ENCODE measurements at places on chromosomes 1 and 21.

DNA sequence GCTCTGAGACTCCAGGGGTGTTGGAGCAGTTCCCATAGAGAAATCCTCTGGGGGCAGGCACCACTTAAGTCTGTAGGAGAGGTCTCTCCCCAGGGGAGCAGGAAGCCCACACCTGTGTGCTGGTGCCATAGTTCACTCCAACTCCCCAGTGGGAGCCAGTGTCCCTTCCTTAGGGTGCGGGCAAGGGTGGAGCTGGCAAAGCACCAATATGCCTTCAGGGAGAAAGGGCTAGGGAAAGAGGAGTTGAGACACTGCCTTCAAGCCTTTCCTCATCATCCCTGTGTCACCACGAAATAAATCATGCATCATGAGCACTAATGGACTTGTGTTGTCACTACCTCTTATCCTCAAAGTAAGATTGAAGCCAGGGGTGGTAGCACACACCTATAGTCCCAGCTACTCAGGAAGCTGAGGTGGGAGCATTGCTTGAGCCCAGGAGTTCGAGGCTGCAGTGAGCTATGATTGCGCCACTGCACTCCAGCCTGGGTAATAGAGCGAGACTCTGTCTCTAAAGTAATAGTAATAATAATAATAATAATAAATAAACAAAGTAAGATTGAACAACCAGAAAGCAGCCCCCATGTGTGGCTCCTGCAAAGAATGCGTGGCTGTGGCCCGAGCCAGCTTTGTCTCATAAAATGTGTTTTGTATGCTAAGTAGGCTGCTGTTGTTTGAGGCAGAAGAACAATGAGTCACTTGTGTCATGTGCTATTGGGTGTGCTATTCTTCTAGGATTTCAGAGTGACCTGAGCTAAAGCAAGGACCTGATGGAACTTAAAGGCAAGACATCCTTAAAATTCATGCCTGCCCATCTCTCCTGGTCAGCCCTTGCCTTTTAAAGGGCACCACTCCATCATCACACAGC lies 6.7 kb upstream of the TIE1 start:
- DNase-seq: no peak

DNA sequence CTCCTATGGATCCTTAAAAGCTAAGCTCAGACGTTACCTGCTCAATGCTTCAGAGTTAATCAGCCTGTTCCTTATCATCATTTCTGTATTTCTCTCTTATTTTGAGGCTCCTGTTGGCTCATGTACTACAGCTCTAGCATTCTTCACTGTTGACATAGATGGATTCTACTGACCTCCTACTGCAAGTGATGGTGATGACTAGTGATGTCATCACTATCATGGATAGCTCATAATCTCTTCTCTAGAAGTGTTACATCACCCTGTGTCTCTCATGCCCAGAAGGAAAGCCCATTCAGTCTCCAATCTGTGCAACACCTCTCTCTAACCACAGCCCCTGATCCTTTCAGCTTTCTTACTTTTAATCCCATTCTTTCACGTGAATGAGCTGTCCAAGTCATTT lies 168.2 kb upstream of the DPT start:
- DNase-seq: no peak

DNA sequence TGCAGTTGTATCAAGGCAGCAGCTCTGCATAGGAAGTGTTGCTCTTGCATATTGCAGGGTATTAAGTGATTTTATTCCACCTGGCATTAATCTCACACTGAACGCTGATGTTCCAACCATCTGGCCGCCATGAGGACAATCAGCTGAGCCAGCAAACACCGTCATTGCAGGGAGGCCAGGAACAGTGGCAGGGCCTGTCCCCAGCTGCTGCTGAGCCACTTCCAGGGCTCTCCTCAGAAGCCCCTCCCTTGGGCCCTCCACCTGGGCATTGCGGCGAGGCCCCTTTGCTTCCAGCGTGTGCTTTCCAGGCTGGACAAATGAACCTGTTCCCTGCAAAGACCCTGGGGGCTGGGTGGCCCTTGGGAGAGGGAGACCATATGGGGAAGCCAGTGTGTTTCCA lies 171.6 kb upstream of the C1orf174 start:
- no peak for DNase-seq

DNA sequence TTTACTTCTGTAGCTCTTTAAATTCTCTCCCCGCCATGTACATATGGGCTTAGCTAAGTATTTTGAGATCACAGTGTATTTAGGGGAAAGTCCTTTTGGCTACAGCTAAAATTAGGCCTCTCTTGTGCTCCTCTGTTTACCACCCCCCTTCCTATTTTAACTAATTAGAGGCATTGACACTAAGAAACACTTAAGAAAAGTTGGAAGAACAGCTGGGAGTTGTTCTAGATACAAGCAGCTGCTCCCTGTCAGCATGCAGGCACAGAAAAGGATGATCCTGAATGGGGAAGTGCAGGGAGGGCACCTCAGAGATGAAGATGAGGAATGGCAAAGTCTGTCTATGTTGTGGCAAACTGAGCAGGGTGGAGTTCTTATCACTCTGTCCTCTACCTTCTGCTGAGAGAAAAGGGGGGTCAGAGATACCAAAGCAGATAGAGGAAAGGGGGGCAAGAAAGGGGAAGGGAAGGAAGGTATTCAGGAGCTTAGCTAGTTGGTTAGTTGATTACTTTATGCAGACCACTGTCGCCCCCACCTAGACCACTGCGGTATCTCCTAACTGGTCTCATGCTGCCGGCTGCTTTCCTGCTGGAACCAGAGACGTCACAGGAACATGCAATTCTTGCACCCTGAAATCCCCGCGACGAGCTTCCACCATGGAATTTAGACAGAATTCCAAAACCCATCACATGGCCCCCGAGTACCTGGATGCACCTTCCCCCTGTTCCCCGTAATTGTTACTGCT lies 82.4 kb upstream of the HOOK1 start:
- DNase-seq: no peak

DNA sequence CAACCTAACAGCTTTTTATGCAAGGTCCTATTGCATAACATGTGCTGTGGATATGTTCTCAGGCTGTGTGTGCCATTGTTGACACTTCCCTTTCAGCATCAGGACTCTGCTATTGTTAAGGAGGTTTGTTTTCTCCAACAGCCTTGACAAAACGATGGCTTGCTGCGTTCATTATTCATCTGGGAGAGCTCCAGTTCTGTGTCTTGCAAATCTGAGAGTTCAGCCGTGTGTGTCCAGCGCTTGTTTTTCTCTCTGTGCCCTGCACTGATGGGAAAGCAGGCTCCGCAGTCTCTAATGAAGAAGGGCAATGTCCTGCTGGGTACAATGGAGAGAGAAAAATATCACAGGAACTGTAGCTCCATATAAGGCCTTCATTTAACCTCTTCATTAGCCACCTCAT lies 63.7 kb downstream of the CLDN17 start:
- no peak for DNase-seq

GRCh38 chr1:163379801-163380200 lies 58.0 kb downstream of the NUF2 start:
- DNase-seq: no peak

DNA sequence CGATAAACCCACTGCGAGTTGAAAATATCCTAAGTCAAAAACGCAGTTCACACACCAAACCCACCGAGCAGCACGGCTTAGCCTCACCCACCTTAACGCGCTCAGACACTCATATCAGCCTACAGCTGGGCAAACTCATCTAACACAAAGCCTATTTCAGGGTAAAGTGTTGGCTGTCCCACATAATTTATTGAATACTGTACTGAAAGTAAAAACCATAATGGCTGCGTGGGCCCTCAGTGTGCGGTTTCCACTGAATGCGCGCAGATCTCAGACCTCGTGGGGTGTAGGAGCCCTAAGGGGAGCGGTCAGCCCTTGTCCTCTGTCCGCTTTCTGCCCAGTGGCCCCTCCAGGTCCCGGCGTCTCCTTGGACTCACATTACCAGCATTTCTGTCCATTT lies 157.6 kb upstream of the ARHGEF16 start:
- no peak for DNase-seq

Measured in fibroblast of skin of left biceps (primary cell).